ENCODE measurements at places on chromosomes 3 and 15.

GRCh38 chr3:189577050-189577951 lies 53.9 kb upstream of the TP63 start:
- DNase-seq = no peak

DNA sequence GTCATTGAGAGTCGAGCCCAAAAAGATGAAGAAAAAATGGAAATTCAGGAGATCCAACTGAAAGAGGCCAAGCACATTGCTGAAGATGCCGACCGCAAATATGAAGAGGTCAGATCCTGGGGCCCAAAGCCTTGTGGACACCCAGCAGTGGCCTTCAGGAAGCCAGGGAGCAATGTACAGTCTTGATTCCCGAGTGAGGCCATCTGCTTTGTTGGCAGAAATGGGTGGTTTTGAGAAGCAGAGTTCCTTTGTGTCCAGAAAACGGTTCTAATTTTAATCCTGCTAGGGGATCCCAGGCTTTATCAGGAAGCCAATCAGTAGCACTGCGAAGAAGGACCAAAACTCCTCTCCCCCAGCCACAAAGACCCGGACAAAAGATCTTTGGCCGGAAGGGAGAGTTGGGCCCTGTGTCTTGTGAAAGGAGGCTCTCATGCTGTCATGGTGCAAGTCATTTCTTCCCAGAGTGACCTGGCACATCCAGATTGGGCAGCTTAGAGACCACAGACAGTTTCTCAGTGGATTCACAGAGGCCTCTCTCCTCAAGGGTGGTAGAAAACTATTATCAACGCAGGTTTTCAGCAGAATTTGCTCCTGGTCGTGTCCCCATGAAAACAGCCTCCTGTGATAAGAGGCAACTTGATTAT lies 17.1 kb downstream of the TPM1 start:
- no peak for DNase-seq

- no peak for DNase-seq
These were observed 320.9 kb upstream of the RASGRP1 start for GRCh38 chr15:38885471-38885952.

DNA sequence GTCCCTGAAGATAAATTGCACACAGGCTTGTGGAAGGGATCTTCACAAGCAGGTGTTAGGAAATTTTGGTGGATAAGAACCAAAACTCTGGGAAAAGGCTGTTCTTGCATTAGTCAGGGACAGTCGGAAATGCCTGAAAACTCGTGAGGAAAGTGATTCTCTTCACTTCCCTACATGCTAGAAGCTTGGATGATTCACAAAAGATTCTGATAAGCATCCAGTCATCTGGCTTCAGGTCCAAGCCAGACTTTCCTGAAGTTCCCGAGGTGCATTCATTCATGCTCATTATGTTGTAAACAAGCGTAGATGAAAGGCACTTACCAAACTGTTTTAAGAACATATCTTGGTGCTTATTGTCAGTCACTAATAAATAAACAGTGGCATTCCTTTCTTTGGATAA lies 1028.7 kb downstream of the NTRK3 start:
- DNase-seq = no peak

DNA sequence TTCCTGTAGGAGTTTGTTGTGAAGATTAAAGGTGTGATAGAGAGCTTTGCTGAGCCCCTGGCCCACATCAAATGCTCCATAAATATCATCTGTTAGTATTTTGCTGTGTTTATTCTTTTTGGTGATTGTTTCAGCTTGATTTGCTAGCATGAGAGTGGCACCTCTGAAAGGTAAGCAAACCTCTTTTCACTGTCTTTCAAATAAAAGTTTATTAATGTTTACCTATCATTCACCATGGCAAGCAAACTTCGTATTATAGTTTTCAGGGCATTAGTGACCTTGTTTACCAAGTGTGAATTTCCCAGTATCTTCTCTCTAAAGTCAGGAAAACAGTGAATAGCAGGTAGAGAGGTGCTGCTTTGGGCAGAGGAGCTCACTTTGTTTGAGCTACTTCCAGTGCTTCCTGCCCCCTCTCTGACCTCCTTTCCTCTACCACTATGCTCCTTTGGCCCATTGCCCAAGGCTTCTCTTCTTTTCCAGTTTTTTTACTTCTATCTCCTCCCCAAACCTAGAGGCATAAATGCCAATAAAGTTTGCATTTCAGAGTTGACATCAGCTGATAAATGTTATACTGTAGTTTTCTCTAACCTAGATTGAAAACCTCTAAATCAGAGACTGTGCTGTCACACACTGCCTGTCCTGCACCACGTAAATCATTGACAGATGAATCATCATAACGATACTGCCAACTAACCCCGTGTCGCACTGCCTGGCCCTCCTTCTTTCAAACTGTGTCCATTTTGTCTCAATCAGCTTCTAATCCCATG lies 569.0 kb downstream of the TUSC7 start:
- no peak for DNase-seq

- DNase-seq = peak; percentile 31
These were observed 56.7 kb upstream of the BLM start for GRCh38 chr15:90660195-90660998.

- DNase-seq = no peak
These were observed 139.9 kb downstream of the PLCH1 start for GRCh38 chr3:155604967-155605366.

- no peak for DNase-seq
These were observed 78.6 kb downstream of the TOP2B start for GRCh38 chr3:25586167-25586505.

GRCh38 chr3:98885851-98886250 lies 15.6 kb downstream of the DCBLD2 start:
- DNase-seq = no peak

DNA sequence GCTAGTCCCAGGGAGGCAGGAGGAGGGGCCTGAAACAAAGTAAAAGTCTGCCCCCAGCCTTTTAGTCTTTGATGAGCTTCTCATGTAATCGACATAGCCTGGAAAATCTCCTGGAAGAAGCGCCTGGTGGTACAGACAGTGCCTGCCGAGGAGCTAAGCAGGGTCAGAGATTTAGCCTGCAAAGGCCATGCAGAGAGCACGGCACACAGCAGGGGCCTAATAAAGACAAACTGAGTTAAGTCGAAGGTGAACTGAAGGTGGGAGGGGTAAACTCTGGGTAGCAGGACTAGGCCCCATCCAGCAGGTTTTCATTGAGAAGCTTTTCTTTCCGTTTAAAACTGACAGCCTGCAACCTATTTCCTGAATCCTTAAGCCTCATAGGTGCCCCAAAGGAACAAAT lies 115.5 kb upstream of the ABHD17C start:
- no peak for DNase-seq

DNA sequence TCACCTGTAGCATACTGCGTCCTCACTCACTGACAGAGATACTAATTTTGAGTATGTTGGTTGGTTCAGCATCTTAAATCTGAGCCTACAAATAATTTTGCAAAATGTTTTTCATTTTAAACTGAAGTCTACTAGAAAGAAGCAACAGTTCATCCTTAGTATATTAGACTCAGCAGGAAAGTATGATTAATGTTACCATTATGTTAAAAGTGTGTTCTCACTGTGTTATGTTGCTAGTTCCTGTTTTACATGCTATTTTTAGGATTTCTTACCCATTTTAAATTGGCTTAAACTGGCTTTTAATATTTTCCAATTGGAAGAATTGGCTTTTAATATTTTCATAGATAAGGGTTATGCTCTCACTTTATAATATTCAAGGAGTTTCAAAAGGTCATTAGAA lies 25.7 kb downstream of the ACKR4 start:
- DNase-seq = no peak

- DNase-seq = no peak
These were observed 4.3 kb downstream of the PTH1R start for GRCh38 chr3:46881596-46882376.

GRCh38 chr15:42461261-42461660 lies 29.7 kb downstream of the ZNF106 start:
- DNase-seq = no peak

GRCh38 chr15:73397461-73397860 lies 28.7 kb upstream of the HCN4 start:
- no peak for DNase-seq

DNA sequence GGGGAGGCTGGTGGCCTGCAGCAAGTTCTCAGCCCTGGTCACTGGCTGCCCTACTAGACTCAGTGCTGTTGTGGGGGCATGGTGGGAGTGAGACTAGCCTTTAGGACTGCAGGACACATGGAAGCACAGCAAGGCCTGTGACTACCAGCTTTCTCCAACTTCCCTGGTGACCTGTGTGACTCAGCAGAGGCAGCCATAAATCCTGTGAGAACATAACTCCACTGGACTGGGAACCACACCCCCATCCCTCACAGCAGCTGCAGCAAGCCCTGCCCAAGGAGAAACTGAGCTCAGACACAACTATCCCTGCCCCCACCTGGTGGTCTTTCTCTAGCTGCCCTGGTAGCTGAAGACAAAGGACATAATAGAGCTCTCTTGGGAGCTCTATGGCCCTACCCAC lies 111.3 kb downstream of the DCLK3 start:
- no peak for DNase-seq

- DNase-seq = no peak
These were observed 41.3 kb downstream of the GOLIM4 start for GRCh38 chr3:168054447-168054846.

GRCh38 chr3:171190668-171191067 lies 164.1 kb upstream of the SLC2A2 start:
- DNase-seq = no peak

DNA sequence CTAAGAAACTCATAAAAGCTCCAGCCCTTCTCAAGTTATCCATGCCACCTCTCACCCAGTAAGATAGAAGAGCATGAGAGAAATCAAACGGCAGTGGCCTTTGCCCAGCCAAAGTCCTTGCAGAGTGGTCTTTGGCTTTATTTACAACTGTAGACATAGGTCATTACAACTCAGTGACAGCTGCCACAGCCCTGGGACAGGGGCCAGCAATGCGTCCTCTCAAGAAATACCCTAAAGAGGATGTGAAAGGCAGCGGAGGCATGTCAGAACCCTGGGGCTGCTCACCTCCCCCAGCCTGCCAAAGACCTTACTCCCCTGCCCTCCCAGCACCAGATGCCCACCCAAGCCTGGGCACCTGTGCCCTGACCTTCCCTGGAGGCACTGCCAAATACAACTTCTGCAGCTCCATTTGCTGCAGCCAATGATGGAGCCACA lies 6.3 kb downstream of the ACAA1 start:
- DNase-seq = no peak

DNA sequence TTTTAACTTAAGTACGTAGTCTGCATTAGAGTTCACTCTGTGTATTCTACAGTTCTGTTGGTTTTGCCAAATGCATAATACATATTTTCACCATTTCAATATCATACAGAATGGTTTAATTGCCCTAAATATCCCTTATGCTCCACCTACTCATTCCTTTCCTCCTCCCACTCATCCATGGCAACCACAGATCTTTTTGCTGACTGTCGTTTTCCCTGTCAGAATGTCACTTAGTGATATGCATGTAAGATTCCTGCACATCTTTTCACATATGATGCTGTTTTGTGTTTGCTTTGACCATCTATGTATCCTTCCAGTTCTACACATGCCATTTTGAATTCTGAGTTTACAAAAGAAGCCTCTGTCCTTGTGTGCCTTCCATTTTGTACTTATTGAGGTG lies 36.7 kb downstream of the EPHA3 start:
- DNase-seq = no peak

GRCh38 chr3:32414522-32415202 lies 23.0 kb downstream of the CMTM7 start:
- no peak for DNase-seq

GRCh38 chr3:165195640-165196576 lies at the start of gene SLITRK3:
TSS of gene SLITRK3 (minus strand) at chr3:165196384. CDS start at chr3:165190830, 5,554 bp downstream.
- DNase-seq = no peak

DNA sequence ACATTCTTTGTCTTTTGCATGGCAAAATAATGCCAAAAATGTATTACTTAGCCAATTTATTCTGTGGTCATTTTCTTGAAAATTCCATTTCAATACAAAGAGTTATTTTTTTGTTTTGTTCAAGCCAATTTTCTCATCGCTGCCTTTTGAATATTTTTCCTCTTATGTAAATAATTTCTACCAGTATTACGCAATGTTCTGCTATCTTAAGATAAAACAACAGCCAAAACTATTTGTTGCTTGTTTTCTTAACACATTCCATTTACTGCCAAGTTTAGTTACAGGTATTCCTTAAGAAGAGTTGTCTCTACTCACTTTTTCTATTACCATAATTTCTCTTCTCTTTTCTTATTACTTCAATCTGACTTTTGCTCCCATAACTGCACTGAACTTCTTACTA lies 163.1 kb downstream of the ROBO1 start:
- no peak for DNase-seq

DNA sequence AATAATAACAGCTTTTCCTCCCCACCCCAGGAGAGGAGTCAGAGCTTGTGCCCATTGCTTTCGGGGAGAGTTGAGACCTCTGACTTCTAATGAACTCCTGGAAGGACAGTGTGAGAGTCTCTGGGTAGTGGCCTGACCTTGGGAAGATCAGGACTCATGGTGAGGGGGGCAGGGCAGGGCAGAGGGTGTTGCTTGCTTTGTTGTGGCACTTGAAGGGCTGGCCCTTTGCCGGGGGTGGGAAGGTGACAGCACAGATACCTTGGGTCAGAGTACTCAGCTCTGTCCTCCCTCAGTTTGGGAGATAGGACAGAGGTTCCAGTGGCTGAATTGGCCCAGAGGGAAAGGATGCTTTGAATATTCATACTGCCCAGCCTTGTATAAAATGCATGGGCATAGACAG lies 15.8 kb downstream of the RBP2 start:
- no peak for DNase-seq

GRCh38 chr15:69782139-69782658 lies 315.5 kb downstream of the TLE3 start:
- DNase-seq = no peak

DNA sequence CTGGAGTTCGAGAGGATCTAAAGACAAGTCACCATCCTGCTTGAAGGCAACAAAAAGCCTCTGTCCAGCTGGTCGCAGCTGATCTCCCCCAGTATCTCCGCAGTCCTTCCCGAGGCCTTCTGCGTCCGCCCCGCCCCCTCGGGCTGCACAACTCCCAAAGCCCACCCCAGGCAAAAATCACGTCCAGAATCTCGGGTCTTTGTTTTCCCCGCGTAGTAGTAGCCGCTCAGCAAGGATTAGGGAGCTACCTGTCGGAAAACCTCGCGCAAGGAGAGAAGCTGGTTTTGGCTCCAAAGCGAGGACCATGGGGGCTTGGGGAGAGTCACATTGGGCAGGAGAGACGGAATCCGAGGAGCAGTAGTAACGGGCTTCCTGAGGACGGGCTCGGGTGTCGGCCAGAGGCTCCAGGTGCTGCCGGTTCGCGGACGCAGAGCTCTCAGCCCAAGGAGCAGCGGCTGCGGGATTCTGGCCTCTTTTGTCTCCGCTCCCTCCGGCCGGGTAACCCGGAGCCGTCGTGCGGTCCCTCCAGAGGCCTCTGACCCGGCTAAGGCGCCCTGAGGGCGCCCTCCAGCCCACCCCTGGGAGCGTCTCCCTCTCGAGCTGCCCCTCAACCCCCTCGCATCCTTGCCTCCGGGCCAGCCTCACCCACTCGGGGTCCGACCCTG lies 401 bp downstream of the ZSCAN29 start:
- DNase-seq = no peak

- DNase-seq = no peak
These were observed 14.3 kb downstream of the PARP14 start for GRCh38 chr3:122694966-122695365.

- no peak for DNase-seq
These were observed 16.5 kb upstream of the TLE3 start for GRCh38 chr15:70114221-70114620.

- DNase-seq = no peak
These were observed 184.9 kb downstream of the GAP43 start for GRCh38 chr3:115808244-115808643.

- no peak for DNase-seq
These were observed at the start of gene PTX3 for GRCh38 chr3:157436583-157437291. TSS of gene PTX3 (plus strand) at chr3:157436850. CDS start at chr3:157436934, 84 bp downstream.

GRCh38 chr15:52290800-52291199 lies 4.8 kb downstream of the MYO5C start:
- DNase-seq = no peak

Data from activated CD4-positive, CD25-positive, alpha-beta regulatory T cell (primary cell).